ENCODE measurements at places on chromosomes 13 and 19.

DNA sequence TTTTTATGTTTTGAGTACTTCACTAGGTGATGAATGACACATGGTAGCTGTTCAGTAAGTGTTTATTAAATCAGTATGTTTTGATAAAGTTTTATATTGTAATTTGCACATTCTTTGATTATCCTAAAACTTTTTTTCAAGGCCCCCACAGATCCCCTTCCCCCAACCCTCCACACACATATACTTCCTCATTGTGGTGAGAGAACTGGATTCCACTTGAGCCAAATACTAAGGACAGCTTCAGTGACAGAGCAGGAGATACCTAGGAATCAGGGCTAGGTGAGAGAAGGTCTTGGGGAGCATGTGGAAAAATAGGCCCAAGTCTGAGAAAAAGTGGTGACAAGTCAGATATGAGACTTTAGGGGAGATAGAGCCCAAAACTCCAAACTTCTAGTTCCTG lies 174.6 kb downstream of the TDRD3 start:
- no peaks in the 10 kb centered on the region for H3K4me1 ChIP-seq
- H3K36me3 ChIP-seq = no peaks in the 10 kb centered on the region
- H3K27ac ChIP-seq = no peak overlapping the region

GRCh38 chr19:19606021-19606420 lies 12.5 kb downstream of the PBX4 start:
- no peaks in the 10 kb centered on the region for H3K36me3 ChIP-seq
- H3K27me3 ChIP-seq = no peaks in the 10 kb centered on the region
- no peaks in the 10 kb centered on the region for H3K4me1 ChIP-seq
- no peak for DNase-seq
- H3K27ac ChIP-seq = no peak overlapping the region

GRCh38 chr19:54674021-54674617 lies 11.3 kb downstream of the LILRB4 start:
- H3K27me3 ChIP-seq = no peaks in the 10 kb centered on the region
- H3K36me3 ChIP-seq = no peaks in the 10 kb centered on the region
- DNase-seq = no peak
- no peaks in the 10 kb centered on the region for H3K4me1 ChIP-seq
- no peak overlapping the region for H3K4me3 ChIP-seq
- no peak overlapping the region for H3K27ac ChIP-seq

DNA sequence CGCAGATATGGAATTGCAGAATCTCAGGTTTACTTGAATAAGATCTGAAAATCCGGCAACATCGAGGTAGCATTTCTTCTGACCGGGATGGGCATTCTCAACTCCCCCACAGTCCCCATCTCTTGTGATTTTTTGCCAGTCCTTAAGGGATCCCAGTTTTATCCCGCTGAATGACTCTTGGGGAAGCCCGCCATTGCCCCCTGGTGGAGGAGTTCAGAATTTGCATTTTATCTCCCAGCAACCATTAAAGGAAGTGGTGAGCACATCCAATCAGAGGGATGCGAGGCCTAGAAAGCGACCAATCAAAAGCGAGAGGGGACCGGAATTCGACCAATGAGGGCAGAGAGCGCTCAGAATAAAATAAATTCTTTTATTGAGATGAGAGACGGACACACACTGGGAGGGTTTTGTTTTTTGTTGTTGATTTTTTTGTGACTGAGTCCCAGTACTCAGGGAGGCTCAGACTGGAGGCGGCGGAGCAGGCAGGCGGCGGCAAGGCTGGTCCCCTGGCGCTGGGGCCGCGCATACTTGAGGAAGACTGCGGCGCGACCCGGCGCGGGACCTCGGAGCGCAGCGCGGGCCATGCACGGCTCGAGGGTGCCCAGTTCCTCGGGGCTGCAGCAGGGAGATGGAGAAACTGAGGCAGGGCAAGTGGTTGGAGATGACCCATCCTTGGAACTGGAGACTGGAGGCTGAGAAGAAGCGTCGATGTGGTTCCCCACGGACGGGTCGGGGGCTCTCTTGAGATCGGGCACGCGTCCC lies 3.9 kb upstream of the TTC9B start:
- H3K27ac ChIP-seq = no peak overlapping the region
- H3K4me1 ChIP-seq = peaks cover 7% of the 10 kb centered on the region
- no peak overlapping the region for H3K4me3 ChIP-seq
- no peaks in the 10 kb centered on the region for H3K36me3 ChIP-seq
- H3K27me3 ChIP-seq = peaks cover 55% of the 10 kb centered on the region
- DNase-seq = peak; percentile 69

- no peak overlapping the region for H3K4me3 ChIP-seq
- H3K36me3 ChIP-seq = no peaks in the 10 kb centered on the region
- no peaks in the 10 kb centered on the region for H3K4me1 ChIP-seq
- no peak overlapping the region for H3K27ac ChIP-seq
- DNase-seq = peak; percentile 47
These were observed 2.2 kb downstream of the MZF1 start for GRCh38 chr19:58570770-58571574.

- no peak overlapping the region for H3K4me3 ChIP-seq
- no peaks in the 10 kb centered on the region for H3K27me3 ChIP-seq
- DNase-seq = no peak
- no peak overlapping the region for H3K27ac ChIP-seq
These were observed 33.3 kb upstream of the MUC16 start for GRCh38 chr19:9043524-9043923.

DNA sequence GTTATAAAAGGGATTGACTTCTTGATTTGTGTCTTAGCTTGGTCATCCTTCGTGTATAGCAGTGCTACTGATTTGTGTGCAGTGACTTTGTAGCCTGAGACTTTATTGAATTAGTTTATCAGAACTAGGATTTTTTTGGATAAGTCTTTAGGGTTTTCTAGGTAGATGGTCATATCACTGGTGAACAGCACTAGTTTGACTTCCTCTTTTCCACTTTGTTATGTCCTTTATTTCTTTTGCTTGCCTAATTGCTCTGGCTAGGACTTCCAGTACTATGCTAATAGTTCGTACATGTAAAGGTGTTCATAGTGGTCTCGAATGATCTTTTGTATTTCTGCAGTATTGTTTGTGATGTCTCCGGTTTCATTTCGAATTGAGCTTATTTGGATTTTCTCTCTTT lies 145.4 kb downstream of the DNAJC3 start:
- H3K36me3 ChIP-seq = no peaks in the 10 kb centered on the region
- no peaks in the 10 kb centered on the region for H3K27me3 ChIP-seq
- no peak overlapping the region for H3K4me3 ChIP-seq
- no peak overlapping the region for H3K27ac ChIP-seq

DNA sequence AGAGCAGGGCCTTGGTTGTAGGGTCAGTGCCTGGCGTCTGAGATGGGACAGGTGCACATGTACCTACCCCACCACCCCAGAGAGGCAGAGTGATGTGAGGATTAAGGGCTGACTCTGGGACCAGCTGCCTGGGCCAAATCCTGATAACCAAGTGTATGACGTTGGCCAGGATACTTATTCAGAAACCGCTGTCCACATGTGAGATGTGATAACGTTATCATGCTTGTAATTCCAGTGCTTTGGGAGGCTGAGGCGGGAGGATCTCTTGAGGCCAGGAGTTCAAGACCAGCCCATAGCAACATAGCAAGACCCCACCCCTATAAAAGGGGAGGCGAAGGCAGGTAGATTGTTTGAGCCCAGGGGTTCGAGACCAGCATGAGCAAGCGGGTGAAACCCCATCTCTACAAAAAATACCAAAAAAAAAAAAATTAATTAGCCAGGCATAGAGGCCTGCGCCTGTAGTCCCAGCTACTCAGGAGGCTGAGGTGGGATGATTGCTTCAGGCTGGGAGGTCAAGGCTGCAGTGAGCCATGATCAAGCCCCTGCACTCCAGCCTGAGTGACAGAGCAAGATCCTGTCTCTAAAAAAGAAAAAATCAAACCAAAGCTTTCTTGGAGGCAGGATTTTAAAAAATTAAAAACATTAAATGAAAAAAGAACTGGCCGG lies 10.0 kb downstream of the ADGRE5 start:
- no peak for DNase-seq
- H3K27me3 ChIP-seq = no peaks in the 10 kb centered on the region
- H3K36me3 ChIP-seq = no peaks in the 10 kb centered on the region
- H3K27ac ChIP-seq = no peak overlapping the region

GRCh38 chr19:13315495-13315894 lies 165.3 kb downstream of the IER2 start:
- no peaks in the 10 kb centered on the region for H3K4me1 ChIP-seq
- H3K27me3 ChIP-seq = no peaks in the 10 kb centered on the region

Data from breast epithelium (tissue), 4 donors.